Motor neuron (in vitro differentiated cells): ENCODE measurements at places on chromosomes 4 and X.

DNA sequence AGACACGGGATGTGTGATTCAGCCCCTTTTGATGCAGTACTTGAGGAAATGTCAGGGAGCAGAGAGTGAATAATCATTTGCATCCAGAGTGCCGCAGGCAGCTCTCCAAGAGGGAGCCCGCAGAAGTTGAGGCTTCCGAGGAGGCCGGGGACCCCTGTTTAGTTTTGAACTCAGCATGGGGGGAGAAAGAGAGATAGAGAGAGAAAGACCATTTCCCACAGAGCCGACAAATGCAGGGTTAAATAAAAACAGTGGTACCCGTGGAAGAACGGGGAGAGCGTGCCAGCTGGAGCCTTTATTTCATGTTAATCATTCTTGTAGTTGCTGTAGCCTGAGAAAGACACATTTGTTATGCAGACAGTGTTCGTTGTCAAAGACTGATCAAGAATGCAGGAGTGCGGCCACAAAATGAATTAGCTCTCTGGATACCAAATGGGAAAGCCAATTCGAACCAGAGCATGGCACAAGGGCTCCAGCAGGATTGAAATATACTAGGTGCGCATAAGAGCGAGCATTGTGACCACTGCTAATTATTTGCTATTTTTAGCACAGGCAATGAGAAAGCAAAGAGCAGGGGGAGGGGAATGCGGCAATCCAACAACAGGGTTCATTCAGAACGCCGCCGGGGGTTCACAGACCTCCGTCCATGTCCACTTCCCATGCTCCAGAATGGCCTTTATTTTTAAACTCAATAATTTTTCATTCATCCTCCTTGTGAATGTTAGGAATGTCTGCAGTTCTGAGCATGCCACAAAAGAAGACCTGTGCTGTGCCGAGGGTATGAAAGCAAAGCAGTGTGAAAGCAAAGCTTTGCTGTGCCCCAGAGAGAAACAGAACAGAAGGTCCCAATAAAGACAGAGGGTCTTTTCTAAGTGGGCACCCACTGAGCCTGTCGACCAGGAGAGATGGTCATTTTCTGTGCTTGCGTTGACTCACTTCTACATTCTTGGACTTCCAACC lies 243.9 kb upstream of the VCX3A start:
- peak; percentile 92 for ATAC-seq

- no peak for ATAC-seq
Observed at GRCh38 chr4:8437281-8437680, 3.2 kb downstream of the ACOX3 start.

GRCh38 chrX:70481471-70482270 lies 37.0 kb downstream of the DLG3 start:
- ATAC-seq, result no peak

- no peak for ATAC-seq
Observed at GRCh38 chr4:15753786-15754185, 24.3 kb upstream of the CD38 start.

- ATAC-seq, result no peak
Observed at GRCh38 chr4:176036585-176037205, 28.9 kb upstream of the WDR17 start.

GRCh38 chr4:83151651-83152050 lies 37.1 kb upstream of the PLAC8 start:
- no peak for ATAC-seq

DNA sequence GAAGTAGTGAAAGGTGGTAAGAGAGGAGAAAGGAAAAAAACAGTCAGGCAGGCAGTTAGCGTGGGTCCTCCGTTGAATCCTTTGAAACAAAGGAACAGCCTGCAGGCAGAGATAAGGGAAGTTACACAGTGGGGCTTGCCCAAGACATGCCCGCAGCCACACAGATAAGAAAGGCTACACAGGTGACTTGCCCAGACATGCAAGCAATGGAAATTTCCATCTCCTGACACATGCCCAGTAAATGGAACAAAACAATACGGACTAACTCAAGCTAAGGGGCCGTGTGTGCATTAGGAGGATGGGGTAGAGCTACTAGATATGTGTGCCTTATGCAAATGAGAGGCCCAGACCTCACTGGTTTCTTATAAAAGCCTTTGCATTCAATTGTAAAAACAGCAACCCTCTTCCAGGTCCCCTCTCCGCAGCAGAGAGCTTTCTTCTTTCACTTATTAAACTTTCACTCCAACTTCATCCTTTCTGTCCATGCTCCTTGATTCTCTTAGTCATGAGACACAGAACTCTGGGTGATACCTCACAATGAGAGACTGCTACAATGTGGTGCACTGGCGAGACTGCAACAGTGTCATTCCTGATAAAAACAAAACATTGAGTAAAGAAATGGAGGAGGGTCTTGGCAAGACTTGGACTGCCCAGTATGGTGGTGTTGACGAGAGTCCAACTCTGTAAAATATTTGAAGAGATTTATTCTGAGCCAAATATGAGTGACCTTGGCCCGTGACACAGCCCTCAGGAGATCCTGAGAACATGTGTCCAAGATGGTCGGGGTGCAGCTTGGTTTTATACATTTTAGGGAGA lies 997.4 kb upstream of the PRKX start:
- ATAC-seq, result peak; percentile 60

- no peak for ATAC-seq
Observed at GRCh38 chrX:131779741-131780140, 235.9 kb downstream of the OR13H1 start.

- ATAC-seq, result no peak
Observed at GRCh38 chr4:188781655-188782054, 642.4 kb downstream of the TRIML1 start.

- peak; percentile 29 for ATAC-seq
Observed at GRCh38 chr4:153071958-153072598, 132.2 kb upstream of the TRIM2 start.

GRCh38 chr4:112099701-112100297 lies 45.5 kb upstream of the FAM241A start:
- peak; percentile 82 for ATAC-seq

- ATAC-seq, result no peak
Observed at GRCh38 chrX:30533835-30534234, 43.7 kb downstream of the TASL start.

- ATAC-seq, result no peak
Observed at GRCh38 chrX:39214387-39215126, 413.3 kb downstream of the MID1IP1 start.

- ATAC-seq, result no peak
Observed at GRCh38 chr4:164239976-164240375, 514.0 kb upstream of the SMIM31 start.

- ATAC-seq, result no peak
Observed at GRCh38 chr4:172546782-172547181, 621.8 kb upstream of the GALNT7 start.

GRCh38 chr4:19971829-19972228 lies 279.9 kb upstream of the SLIT2 start:
- no peak for ATAC-seq

- no peak for ATAC-seq
Observed at GRCh38 chr4:145014365-145014764, 83.6 kb downstream of the ANAPC10 start.

DNA sequence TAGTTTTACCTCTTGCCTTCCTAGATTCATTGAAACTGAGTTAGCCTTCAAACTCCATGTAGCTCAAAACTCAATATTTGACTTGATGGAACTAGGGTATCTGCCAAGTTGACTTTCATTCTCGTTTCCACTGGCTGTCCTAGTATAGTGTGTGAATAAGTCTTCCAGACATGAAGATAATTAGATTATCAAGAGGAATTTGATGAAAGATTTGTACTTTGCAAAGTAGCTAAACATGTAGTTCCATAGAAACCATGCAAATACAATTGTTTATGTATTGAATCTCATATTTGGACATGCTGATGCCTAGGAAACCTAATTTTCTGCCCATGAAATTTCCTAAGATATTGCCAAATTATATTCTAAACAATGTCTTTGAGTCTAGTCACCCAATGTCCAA lies 297.5 kb downstream of the ARHGAP24 start:
- ATAC-seq, result no peak

DNA sequence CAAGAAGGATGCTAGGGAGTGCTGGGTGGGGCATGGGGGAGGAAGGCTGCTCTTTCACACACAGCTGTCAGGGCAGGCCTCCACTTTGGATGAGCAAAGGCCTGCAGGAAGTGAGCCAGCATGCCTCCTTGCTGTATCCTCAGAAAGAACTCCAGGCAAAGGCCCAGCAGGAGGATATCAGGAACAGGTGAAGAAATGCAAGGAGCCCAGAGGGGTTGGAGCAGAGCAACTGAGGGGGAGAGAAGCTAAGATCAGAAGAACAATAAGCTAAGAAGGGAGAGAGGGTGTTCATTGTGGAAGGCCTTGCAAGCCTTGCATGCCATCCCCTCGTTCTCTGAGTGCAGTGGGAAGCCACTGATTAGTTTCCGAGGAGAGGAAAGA lies 115.1 kb downstream of the CAMK2D start:
- ATAC-seq, result no peak

DNA sequence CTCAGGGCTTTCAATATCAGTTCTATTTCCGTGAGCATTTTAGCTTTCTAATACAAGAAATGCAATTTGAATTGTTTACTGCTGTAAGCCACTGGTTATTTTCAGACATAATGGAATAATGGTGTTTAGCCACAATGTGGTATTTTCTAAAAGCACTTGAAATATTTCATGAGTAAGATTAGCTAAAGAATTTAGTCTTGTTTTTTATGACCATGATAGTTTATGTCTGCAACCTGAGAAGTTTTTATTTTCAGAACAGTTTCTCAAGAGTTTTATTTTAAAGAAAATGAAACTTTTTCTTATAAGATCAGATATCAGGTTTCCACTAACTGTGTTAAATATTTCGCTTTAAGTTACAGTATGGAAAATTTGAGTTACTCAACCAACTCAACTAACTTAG lies 60.2 kb downstream of the SLIT2 start:
- no peak for ATAC-seq

- no peak for ATAC-seq
Observed at GRCh38 chr4:85889314-85889713, 414.4 kb downstream of the ARHGAP24 start.

GRCh38 chrX:136251041-136251991 lies at the start of gene MAP7D3:
Gene MAP7D3, minus strand, starts transcription at chrX:136251400. Its CDS starts 42 bp downstream, at chrX:136251358.
- ATAC-seq, result peak; percentile 83

- ATAC-seq, result no peak
Observed at GRCh38 chr4:11042760-11043159, 358.2 kb upstream of the CLNK start.

DNA sequence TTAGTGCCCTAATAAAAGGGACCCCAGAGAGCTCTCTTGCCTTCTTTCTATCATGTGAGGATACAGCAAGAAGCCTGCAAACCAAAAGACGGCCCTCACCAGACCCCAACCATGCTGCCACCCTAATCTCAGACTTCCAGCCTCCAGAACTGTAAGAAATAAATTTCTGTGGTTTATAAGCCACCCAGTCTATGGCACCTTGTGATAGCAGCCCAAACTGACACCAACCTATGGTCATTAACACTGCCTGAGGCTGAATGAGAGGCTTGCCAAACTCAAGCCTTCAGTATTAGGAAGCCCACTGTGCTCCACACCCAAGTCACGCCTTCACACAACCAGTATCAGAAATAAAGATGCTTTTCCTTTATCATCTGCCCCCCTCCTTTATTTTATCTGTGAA lies 127.3 kb upstream of the KLF3 start:
- ATAC-seq, result no peak
